ENCODE measurements at places on chromosomes 7 and 10.

- DNase-seq: no peak
Measured at GRCh38 chr7:53094827-53095226, 59.4 kb downstream of the POM121L12 start.

GRCh38 chr7:86788948-86789347 lies 145.2 kb downstream of the GRM3 start:
- no peak for DNase-seq

- no peak for DNase-seq
Measured at GRCh38 chr10:72025400-72025799, 61.2 kb downstream of the CHST3 start.

GRCh38 chr7:70434821-70435220 lies 697.1 kb upstream of the GALNT17 start:
- DNase-seq: no peak

DNA sequence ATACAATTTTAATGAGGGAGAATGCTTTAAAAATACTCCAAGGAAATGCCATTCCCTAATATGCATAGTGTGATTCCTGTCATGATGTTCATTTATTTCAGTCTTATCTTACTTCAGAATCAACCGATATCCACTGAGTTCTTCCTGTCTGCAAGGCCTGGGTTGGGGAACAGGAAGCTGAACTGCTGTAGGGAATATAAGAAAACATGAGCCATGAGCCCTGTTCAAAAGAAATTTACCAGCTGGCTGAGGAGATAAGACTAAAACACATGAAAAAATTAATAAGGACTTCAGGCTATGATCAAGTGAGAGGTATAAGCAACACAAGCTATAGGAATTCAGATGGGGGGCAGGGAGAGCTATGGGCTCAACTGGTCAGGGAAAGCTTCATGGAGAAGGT lies 184.7 kb downstream of the PLPP4 start:
- DNase-seq: no peak

- DNase-seq: no peak
Measured at GRCh38 chr10:92175164-92175563, 115.7 kb downstream of the CPEB3 start.

DNA sequence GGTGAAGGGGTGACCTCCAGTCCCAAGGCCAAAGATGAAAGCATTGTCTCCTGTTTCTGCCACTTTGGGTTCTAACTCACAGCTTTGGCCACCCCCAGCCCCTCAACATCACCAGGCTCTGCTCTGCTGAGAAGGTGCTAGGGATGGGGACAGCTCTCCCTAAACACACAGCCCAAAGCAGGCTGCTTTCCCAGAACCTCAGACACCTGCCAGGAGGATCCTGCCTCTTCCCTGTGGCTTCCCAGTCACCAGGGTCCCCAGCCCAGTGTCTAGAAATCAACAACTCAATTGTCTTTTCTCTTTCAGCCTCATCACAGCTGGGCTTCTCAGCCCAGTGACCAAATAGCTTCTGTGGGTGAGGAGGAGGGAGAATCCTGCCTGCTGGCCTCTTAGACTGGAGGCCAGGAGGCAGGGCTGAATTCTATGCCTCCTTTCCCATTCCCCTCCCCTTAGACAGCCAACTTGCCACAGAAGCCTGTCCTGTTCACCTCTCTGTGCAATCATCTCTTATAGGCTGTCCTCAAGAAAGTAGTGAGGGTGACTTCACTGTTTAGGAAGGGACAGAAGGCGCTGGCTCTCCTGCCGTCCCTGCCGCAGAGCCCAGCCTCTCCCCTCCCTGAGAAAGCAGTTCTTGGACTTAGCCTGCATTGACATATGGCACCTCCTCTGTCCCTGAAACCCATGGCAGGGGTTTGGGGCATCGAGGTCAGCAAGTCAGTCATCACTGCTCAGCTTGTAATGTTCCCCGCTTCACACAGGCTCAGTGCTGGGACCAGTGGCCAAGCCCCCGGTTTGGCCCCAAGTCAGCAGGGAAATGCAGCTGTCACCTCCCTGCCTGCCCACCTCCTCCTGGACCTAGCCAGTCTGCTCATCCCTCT lies 3.7 kb downstream of the FGF8 start:
- no peak for DNase-seq

GRCh38 chr10:54665095-54665494 lies 135.9 kb downstream of the PCDH15 start:
- no peak for DNase-seq

DNA sequence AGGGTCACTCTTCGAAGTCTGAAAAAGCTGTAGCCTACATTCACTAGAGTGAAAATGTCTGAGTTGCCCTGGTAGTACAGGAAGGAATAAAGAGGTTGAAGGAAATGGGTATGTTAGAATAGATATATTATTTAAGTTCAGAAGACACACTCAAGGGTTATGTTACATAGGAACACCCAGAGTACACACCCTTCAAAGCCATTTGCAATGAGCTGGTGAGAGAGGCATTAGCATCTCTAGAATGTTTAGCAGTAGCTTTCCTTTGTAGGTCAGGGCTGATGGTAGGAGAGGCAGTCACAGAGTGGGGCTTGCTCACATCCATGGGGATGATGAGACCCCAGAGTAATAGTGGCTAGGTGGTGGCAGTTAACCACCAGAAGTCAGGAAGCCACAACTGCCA lies 221.2 kb downstream of the SLC25A13 start:
- DNase-seq: no peak

- no peak for DNase-seq
Measured at GRCh38 chr7:12594122-12594897, 23.8 kb downstream of the SCIN start.

DNA sequence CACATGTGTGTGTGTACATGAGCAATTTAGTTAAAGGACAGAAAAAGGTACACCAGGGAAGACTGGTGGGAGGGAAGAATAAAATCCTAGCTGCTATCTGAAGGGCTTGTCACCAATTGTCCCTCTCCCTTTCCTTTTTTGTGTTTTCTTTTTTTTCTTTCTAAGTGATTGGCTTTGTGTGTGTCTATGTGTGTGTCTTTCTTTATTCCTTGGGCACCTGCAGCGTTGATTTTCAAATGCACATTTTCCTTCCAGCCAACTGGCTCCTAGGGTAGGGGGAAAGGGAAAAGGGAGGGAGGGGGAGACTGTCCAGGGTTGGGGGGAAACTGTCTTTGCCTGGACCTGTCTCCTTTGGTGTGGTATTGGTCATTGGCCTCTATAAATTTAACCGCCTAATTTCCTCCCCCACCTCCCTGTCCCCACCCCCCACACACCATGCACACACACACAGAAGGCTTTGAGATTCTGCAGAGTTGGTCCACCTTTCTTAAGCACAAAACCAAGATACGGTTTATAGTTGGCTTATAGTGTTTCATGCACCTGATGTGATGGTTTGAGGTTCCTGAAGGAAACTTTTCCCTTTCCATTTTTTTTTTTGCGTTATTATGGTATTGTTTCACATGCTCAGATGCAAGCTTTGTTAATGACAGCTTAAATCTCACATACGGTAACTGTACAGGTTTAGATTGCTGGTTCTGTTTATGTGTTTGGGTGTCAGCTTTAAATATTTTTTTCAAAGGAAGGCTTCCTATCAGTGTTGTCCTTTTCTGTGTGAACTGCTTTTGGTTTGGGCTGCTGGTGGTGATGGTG lies 2.6 kb downstream of the AUTS2 start:
- DNase-seq: no peak

DNA sequence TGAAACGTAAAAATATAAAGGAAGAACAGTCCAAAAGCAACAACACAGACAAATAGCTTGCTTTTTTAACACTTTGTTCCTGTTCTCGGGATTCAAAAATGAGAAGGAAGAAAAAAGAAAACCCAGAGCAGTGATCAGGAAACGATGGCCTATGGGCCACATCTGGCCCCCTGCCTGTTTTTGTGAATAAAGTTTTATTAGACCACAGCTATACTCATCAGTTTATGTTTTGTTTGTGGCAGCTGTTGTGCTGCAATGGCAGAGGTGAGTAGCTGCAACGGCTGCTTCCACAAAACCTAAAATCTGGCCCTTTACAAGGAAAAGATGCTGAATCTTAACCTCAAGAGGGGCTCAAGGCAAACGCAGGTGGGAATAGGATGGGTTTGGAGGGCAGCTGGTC lies 96.4 kb downstream of the CCDC3 start:
- DNase-seq: no peak

DNA sequence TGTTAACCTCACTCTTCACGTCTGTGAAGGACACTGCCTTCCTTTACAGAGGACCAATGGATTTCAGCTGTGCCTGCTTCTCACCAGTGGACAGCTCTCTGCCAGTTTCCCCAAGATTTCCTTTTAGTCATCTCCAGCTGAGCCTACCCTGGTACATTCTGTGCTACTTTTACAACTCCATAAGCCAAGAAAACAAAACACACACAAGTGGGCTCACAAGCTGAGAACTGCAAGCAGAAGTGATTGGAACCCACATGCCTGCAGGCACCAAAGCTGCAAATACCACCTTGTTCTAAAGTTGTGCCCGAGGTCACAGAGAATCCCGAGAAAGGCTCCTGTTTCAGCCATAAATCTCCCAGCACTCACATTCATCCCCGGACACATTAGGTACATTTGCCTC lies 636.8 kb downstream of the PHTF2 start:
- DNase-seq: no peak

DNA sequence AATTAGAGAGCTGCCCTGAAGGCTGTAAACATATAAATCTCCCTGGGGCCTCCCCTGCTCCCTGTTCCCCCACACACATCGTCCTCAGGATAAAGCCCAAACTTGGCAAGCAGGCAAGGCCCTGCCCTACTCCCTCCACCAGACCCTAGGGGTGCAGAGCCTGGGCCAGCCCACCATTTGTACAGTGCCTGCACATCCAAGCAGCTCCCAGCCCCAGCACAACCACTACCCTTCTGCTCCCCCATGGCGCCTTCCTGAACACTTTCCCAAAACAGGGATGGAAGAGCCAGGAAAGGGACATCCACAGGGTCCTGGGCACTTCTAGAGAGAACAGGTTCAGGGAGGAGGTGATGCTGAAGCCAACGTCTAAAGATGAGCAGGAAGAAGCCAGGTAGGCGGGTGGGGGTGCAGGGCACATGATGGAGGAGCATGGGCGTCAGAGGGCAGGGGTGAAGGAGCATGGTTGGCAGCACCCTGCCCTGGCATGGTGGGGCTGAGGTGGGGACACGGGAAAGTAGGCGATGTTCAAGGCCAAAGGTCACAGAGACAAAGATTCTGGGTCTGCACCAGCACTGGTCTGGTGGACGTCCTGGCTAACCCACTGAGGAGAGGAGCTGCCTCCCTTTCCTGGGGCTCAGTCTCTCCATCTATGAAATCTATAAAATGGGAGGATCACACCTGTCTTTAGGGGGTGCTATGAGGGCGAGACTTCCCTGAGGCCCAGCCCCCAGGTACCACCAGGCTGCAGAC lies 140.6 kb downstream of the ARHGAP22 start:
- no peak for DNase-seq

- DNase-seq: no peak
Measured at GRCh38 chr7:51335057-51335456, 18.4 kb upstream of the COBL start.

GRCh38 chr10:26628395-26628794 lies 69.1 kb upstream of the PDSS1 start:
- DNase-seq: no peak

DNA sequence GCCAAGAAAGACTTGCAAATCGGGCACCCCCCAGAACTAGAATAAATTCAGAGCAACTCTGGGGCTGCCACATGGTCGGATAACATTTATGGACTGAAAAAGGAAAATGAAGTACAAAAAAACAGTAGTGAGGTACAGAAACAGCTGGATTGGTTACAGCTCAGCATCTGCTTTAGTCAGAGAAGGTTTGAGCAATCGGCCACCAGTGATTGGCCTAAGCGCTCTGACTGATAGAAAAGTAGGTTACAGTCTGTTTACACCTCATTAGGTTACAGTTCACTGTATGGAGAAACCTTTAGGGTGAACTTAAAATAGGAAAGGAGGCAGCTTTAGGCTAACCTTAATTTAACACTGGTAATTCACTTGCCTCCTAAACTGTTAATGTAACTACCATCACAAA lies 102.0 kb upstream of the DKK1 start:
- DNase-seq: no peak

DNA sequence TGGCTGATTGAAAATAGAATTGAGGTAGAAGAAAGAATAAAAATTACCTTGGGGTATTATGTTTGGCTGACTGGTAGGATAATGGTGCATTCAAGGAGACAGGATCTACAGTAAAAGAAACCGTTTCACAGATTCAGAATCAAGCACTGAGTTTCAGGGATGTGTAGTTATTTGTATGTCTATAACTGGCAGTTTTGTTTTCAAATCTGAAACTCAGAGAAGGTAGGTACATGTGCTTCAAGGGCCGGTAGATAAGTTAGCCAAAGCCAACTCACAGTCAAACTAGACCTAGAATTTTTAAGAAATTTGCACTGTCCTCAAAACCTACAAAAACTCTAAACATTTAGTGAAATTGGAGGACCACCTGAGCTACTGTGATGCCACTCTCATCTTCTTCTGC lies 191.5 kb downstream of the FOXP2 start:
- DNase-seq: no peak

- no peak for DNase-seq
Measured at GRCh38 chr7:150369748-150370501, 1.3 kb downstream of the REPIN1 start.

- no peak for DNase-seq
Measured at GRCh38 chr7:87570178-87570577, 30.5 kb downstream of the ABCB1 start.

DNA sequence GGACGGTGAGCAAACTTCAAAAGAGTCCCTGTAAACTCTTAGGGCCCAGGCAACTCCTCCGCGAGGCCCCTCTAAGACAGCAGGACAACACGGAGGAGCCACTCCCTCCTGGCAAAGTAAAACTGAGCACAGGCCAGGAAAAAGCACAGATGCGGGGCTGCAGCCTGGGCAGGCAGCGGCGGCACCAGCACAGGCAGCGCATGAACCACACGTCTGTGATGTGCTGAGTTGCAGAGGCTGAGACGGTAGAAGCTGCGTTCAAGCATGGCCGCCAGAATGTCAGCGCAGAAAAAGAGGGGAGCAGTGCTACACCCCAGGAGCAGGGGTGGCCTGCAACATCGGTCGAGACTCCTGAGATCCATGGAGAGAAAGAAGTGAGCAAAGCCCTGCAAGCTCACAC lies 46.1 kb upstream of the STK17A start:
- no peak for DNase-seq

DNA sequence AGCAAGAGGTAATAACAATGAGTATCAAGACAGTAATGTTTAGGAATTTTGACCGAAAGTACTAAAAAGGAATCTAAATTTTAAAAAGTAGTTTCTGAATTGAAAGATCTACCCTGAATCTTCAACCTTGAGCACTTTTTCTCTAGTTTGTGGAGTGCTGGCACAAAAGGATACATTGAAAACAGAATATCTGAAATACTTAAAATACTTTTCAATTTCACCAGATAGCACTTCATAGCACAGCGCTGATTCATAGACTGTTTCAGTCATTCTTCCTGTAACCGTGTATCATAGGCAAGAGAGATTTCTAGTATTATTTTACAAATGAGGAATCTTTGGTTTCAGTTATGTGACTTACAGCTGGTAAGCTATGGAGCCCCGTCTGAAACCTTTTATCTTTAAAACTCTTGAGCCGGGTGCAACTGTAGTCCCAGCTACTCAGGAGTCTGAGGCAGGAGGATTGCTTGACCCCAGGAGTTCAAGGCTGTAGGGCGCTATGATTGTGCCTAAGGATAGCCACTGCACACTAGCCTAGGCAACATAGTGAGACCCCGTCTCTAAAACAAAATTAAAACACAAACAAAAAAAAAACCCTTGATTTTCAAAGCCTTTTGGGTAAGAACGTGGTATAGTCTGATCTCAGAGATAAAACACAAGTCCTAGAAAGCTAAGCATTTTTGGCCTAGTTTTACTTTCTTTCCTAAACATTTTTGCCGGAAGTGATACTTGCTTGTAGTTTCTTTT lies 35.1 kb downstream of the FHIP2A start:
- no peak for DNase-seq

- DNase-seq: no peak
Measured at GRCh38 chr7:78444267-78444666, 645.7 kb downstream of the PHTF2 start.

GRCh38 chr7:121761399-121761798 lies 111.6 kb upstream of the PTPRZ1 start:
- DNase-seq: no peak
